ENCODE measurements at places on chromosomes 16 and 17.
A peak's percentile ranks its signal among the peaks of the same experiment; 100 is the strongest.

GRCh38 chr17:10161386-10161785 is 37.0 kb downstream of the GAS7 start:
- DNase-seq: no peak

DNA sequence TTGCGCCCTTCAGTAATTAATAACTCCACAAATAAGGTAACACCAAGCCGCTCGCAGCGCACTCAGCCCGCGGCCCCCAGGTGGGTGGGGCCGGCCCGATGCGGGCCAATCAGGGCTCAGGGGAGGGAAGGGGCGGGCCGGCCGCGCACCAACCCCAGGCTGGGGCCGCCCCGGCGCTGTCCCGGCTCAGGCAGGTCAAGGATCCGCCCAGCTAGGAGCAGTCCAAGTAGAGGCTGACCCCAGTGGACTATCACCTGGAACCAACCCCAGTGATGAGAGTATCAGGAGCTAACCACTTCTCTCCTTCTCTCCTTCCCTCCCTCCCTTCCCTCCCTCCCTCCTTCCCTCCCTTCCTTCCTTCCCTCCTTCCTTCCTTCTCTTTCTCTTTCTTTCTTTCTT is 110.8 kb downstream of the C16orf78 start:
- DNase-seq: no peak

GRCh38 chr17:44197980-44198720 is 1.5 kb downstream of the ATXN7L3 start:
- DNase-seq: no peak

DNA sequence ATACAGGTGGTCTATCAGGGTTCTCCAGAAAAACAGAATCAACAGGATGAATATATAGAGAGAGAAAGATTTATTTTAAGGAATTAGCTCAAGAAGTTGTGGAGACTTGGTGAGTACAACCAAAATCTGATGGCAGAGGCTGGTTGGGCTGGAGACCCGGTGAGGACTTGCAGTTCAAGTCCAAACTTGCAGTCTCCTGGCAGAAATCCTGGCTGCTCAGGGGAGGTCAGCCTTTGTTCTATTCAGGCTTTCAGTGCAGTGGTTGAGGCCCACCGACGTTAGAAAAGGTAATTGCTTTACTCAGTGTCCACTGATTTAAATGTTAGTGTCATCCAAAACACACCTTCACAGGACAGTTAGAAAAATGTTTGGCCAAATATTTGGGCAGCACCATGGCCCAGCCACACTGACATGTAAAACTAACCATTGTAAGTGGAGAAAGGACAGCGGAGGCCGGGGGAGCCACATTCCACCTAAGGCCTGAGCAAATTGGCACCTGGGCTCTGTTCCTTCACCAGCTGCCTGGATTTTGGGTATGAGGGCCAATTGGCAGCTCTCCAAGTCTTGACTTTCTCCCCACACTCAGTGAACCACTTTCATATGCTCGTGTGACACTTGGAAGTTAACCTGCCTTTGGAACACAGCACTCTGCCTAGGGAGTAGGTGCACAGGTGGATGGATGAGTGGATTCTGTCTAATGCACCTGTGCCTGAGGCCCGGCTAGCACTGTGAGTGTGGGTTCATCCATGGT is 54.7 kb downstream of the CACNG5 start:
- no peak for DNase-seq

GRCh38 chr17:46742565-46743270 is 75.8 kb downstream of the WNT3 start:
- no peak for DNase-seq

DNA sequence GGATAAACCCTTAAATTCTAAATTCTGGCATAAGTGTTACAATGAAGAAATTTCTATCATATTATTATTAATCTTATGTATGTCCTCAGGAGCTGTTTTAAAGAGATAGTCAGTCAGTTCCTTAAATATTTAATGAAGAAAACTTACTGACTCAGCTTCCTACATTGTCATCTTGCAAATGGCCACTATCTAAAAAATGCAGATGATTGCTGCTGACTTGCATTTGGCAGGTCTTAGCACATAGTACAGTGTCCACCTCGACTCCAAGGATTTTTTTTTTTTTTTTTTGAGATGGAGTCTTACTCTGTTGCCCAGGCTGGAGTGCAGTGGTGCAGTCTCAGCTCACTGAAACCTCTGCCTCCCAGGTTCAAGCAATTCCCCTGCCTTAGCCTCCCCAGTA is 55.1 kb upstream of the CORO6 start:
- no peak for DNase-seq

DNA sequence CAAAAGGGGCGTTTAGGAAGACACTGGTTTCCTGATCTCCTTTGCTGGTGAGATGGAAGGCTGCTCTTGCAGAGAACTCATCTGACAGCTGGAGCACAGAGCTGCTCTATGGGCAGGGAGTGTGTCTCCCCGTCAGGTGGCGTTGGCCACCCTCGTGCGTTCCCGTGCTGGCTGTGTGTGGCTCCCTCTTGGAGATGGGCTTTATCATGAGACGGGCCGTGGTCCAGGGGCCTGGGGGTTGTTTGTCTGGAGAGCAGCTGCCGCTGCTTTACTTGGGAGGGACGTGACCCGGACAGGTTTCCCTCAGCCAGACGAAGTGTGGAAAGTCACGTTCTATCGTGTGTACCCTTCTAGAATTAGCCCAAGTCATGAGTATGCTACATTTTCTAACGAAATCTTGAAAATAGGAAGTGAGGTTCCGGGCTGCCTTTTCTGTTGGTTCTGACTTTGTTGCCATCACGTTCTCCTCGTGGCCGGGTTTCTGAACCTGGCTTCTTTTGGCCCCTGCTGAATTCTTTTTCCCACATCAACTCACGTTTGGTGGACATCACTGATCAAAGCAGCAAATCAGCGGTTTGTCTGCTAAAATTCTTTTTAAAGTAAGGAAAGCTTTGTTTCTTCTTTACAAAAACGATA is 105.6 kb upstream of the CHMP6 start:
- DNase-seq: no peak

DNA sequence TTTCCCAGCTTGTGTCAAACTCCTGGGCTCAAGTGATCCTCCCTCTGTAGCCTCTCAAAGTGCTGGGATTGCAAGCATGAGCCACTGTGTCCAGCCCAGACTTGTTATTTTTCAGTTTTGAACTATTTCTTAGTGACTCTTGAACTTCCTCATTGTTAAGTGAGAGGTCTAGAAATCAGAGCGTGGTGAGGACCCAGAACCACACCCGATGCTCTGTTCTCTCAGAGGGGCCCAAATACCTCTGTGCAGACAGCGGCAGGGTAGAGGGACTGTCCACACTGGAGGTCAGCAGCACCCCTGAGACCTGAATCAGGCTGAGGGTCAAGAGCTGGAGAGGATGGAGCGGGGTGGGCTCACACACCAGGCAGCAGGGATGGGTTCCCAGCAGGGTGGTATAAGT is 47.7 kb upstream of the MEAK7 start:
- DNase-seq: no peak

DNA sequence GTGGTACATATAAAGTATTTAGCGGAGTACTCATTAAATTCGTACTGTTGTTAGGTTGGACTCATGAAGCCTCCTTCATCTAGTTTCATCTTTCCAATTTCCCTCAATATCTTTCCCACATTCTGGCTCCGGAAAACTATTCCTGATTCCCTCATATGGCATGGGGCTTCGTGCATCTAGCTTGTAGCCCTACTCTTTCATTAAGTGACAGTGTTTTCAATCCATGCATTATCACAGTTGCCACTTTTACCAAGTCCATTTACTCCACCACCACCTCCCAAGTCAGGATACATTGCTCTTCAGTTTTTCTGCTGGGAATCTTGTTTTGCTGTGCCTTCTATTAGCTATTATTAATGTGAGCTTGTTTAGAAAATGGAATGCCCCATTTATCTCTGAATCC is 1032.1 kb upstream of the RBFOX1 start:
- DNase-seq: no peak

DNA sequence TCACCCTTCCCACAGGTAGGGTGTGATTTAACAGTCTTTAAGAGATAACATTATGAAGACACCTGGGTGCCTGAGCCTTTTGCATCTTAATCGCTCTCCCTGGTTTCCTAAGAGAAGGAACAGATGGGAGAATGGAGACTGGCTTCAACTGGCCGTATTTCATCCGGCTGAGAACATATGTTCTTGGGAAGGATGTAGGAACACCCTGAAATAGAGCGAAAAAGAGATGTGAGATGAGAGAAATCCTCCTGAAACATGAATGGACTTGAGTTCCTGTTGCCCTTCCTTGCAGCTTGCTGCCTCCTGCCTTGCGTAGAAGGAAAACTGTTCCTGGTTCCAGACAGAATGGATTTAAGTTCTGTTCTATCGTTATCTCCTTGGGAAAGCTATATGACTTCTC is 385.4 kb upstream of the RBFOX1 start:
- DNase-seq: no peak

DNA sequence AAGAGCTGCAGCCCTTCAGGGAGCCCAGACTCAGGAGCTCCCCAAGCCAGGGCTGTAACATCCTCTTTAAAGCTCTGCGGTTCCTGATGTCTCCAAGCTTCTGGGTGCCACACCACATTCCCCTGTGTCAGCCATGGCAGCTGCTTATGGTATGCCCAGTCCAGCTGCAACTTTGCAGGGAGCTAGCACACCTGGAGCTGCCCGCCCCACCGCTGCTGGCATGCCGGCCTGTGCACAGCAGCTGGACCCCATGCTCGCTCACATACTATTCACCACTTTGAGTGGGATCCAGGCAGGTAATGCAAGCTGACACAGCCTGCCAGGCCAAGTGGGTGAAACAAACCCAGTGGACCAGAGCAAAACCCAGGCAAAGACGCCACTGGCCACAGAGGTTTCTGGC is 305.6 kb upstream of the AXIN2 start:
- no peak for DNase-seq

- peak; percentile 38 for DNase-seq
Measured at GRCh38 chr17:40485851-40486521, 15.4 kb downstream of the TNS4 start.

DNA sequence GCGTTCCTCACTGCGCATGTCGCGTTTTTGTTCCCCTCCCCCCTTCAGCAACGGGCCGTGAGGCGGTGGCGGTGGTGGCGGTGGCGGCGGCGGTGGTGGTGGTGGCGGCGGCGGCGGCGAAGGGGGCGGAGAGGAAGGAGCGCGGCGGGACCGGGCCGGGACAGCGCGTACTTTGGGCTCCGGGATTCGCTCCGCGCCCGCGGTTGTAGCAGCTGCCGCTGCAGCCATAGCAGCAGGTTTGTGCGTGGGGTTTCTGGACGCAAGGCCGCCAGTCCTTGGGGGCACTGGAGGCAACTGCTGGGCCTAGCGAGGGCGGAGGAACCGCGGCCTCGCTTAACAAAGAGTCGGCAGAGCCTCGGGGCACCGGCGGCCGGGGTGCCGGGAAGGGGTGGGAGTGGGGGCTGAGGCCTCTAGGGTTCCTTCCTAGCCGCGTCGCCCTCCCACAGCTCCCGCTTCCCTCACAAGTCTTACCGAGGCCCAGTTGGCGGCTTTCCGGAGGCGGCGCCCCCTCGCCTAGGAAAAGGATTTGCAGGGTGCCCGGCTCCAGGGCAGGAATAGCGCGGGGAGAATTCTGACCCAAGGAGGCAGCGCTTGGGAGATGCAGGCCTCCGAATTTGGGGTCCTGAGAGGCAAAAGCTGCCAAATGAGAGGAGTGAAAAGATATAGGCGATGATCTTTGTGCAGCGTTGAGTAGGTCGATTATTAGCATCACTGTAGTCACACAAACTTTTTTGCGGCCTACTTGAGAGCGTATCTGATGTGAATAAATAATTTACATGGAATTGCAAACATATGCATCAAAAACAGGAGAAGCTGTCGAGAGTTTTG is at the start of gene DDX42:
Gene DDX42 (plus strand): TSS at position 30 of the 828 bp plus-strand sequence. CDS start 12,880 bp downstream, outside the sequence.
- peak; percentile 66 for DNase-seq

DNA sequence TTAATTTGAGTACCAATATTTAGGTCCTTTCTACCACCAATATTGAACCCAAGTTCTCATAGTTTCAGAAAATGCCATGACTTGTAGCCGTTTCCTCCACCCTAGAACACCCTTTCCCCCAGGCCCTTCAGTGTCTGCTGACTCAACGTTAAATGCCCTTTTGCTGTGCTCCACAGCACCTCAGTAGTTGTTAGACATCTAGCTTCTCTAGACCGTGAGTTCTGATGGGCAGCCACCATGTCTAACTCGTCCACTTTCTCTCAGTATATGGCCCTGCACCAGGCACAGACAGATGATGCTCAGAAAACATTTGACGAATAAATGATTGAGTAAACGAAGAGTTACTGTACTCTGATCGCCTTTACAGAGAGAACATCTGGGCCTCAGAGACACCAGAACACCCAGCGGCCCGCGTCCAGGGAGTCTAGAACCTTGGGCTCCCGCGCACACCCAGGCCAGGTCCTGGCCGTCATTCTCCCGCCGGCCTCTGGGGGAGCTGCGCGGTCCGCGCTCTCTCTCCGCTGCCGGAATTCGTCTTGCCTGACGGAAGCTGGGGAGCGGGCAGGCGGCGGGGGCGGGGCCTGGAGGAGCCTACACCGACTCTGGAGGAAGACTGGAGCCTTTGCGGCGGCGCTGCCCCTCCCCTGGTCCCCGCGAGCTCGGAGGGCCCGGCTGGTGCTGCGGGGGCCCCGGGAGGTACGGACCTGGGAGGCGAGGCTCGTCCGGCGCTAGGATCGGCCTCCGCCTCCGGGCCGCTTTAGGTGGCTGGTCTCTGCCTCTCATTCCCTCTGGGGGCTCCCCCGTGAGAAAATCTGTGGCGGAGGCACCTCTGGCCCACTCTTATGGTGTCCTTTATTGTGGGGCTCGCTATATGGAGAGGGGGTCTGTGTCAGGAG is at the start of gene NKIRAS2:
Gene NKIRAS2 (plus strand): TSS at position 582 of the 896 bp plus-strand sequence. CDS start 1,488 bp downstream, outside the sequence.
- DNase-seq: peak; percentile 78

DNA sequence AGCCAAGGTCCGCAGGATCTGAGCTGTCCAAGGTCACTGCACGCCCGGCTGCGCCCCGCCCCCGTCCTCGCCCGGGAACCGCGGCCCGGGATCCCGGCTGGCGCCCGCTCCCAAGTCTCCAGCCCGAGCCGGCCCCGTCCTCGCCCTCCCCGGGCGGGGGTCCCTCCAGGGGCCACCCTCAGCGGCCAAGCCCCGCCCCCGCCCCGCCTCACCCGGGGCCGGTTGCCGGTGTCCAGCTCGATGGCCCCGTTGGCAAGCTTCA is 216 bp downstream of the VPS9D1 start:
- DNase-seq: no peak

- DNase-seq: no peak
Measured at GRCh38 chr16:11141409-11142260, 114.4 kb downstream of the SOCS1 start.

DNA sequence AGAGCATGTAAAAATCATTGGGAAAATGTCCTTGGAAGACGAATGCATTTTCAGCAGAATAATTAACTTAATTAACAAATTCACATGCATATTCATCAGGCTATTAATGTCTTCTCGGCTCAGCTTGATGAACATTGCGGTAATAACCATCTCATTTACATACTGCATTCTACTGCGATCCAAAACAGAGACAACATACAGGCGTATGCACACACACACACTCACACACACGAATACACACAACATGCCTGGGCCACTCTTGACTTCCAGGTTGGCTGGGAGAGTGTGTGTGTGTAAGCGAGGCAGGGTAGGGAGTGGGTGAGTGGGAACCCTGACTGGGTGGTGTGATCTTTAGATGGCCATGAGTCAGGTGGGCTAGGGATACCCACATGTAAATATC is 44.7 kb downstream of the NEUROD2 start:
- DNase-seq: no peak

GRCh38 chr16:47528431-47528830 is 67.3 kb downstream of the PHKB start:
- DNase-seq: no peak

- DNase-seq: no peak
Measured at GRCh38 chr17:75159196-75160031, 5.1 kb upstream of the JPT1 start.
